HCT116 (cell line): ENCODE measurements at places on chromosomes 4 and X. TPM values are rescaled to one million over a fixed set of nuclear protein-coding genes. Genes with fewer than 3 reads are reported as not detected.

The ANXA3 gene
- 158 TPM for total RNA-seq

The FAM184B gene
- 0.07 TPM for total RNA-seq

The ARAP2 gene
- 13.6 TPM for total RNA-seq

The IQSEC2 gene
- 20.7 TPM for total RNA-seq

The SPANXN4 gene
- total RNA-seq, result not detected

The RAB9B gene
- 0.05 TPM for total RNA-seq

The LRP2BP gene
- 2.9 TPM for total RNA-seq

The EPHA5 gene
- total RNA-seq, result not detected

The DCAF4L1 gene
- 0.39 TPM for total RNA-seq
